GM13977 (cell line): ENCODE measurements at places on chromosomes 12 and 14.
A peak's percentile ranks its signal among the peaks of the same experiment; 100 is the strongest.

DNA sequence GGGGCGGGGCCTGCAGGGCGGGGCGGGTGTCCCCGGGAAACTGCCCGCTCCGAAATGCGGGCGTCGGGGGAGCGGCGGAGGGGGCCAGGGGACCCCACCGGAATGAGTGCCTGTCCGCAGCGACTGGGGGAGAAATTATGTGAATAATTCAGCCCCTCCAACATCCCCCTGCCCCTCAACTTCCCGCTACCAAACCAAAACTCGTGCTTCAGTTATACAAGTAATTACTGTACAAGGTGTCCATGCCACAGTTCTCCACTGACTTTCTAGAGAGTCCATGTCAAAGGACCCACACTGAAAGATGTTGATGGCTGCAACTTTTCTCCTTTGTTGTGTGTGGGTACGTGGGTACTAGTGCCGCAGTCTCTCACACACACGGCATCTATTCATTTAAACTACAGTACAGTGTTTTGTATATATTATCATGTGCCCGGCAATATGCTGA, 414 bp upstream of the CDK17 start:
- DNase-seq = no peak

DNA sequence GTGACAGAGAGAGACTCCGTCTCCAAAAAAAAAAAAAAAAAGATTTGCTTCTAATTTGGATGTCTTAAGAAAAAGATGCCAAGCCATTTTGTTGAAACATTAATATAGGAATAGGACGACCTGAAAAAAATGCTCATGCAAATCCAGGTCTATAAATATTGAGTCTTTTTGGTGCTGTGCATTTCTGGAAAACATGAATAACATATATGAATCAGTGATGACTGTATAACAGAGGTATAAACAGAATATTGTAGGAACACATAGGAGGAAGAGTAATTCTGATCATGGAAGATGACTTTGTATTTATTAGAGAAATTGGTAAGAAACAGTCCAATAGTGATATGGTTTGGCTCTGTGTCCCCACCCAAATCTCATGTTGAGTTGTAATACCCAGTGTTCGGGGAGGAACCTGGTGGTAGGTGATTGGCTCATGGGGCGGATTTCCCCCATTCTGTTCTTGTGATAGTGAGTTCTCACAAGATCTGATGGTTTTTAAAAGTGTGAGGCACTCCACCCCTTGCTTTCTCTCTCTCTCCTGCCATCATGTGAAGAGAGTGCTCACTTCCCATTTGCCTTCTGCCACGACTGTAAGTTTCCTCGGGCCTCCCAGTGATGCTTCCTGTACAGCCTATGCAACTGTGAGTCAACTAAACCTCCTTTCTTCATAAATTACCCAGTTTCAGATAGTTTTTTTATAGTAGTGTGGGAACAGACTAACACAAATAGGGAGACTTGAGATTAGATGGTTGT, 3.0 kb upstream of the SRSF5 start:
- DNase-seq = no peak

GRCh38 chr14:105398044-105398725, at the start of gene TEX22:
TEX22 (plus strand) TSS chr14:105398538; CDS start chr14:105399341, 803 bp downstream.
- peak; percentile 98 for DNase-seq

- DNase-seq = no peak
Measured at GRCh38 chr14:104200591-104200990, 62.2 kb downstream of the KIF26A start.

DNA sequence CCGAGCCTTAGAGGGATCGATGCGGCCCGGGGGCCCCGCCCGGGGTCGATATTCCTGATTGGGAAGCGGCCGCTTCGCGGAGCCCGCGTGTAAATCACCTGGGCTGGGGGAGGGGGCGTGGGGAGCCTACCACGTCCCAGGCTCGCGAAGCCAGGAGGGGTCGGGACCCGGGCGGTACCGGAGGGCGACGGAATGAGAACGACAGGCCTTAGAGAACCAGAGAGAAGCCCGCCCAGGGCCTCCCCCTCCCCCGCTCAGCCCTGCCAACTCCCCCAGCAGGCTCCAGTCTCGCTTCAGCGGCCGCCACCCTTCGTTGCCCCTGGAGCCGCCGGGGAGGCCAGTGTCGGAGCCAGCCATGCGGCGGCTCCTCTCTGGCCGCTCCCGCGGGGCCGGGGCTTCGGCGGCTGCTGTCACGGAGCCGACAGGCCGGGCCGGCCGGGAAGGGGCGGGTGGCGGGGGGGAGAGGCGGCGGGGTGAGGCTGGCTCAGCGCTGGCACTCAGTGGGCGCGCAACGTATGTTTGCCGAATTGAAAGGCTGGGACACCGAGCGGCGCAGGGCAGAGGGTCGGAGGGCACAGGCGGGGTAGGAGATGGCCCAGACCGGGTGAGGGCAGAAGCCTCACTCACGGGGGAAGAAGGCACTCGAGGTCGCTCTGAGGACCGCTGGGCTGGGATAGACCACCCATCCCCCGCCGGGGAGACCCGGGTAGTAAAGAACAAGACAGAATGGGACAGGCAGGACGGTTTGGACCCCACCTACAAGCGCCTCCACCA, 1.4 kb upstream of the DNAJC22 start:
- DNase-seq = peak; percentile 81

DNA sequence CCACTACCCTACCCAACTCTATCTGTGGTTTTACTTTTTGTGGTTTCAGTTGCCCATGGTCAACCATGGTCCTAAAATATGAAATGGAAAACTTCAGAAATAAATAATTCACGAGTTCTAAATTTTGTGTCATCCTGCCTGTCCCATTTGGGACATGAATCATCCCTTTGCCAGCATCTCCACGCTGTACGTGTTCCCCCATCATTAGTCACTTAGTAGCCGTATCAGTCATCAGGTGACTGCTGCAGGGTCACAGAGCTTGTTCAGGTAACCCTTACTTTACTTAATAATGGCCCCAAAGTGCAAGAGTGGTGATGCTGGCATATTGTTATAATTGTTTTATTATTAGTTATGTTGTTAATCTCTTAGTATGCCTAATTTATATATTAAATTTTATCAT, 209.9 kb downstream of the ITPR2 start:
- no peak for DNase-seq

DNA sequence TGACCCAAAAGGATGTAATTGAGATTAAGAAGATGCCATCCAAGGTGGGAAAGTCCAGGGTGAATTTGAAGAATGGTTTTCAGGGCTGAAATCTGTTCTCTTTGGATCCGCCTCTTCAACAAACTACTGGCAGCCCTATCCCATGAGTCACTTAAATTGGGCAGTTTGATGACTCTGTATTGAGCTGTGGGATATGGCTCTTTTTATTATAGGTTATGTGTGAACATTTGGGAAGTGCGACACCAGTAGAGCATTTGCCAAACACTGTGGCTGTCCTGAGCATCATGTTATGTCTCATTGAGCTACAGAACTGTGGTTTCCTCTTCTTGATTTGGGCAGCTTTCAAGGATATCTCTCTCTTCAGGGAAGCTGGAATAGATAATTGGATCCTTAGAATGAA, 22.3 kb downstream of the IFT43 start:
- no peak for DNase-seq

- no peak for DNase-seq
Measured at GRCh38 chr12:12240662-12241340, 26.0 kb downstream of the LRP6 start.

DNA sequence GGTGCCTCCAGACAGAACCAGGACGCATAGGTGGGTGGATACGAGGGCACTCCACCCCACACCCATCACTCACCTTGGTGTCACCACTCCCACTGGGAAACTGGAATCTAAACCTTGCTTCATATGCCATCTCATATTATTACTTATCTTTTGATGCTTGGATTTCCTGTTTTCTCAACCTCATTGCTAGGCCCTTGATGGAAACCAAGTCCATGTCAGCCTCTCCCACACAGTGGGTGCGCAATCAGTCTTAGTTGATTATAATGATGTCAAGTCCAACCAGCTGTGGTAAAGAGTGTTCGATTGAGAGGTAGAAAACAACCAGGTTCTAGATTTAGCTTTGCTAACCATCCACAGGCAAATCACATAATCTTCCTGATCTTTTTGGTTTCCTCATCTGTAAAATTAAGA, 584 bp upstream of the DDHD1 start:
- no peak for DNase-seq

DNA sequence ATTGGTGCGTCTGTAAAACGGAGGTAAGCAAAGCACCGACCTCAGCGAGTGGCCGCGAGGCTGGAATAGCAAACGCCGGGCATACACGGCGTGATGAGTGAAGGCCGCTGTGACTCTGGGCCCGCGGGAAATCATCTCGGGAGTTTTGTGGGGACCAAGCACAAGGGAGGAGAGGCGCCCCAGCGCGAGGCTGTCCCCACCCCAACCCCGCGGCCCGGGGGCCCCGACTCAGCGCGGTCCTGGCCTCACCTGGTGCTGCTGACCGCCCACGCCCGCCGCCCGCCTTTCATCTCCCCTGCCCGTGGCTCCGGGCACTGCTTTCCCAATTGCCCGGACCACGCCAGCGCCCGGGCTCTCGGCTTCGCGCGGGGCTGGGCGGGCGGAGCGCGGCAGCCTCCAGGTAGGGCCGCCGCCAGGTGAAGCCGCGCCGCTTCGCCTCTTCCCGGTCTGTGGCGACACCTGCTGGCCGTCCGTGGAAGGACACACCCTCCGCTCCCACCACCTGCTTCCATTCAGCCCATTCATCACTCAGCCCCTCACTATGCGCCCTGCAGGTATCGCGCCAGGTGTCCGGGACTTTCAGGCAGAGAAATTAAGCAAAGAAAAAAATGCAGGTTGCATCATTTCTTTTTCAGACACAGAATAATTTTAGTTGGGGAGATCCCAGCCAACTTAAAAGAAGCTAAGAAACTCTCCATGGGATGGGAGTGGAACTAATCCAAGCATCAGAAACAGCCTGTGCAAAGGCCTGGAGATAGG, 360.4 kb downstream of the MED13L start:
- DNase-seq = peak; percentile 86

DNA sequence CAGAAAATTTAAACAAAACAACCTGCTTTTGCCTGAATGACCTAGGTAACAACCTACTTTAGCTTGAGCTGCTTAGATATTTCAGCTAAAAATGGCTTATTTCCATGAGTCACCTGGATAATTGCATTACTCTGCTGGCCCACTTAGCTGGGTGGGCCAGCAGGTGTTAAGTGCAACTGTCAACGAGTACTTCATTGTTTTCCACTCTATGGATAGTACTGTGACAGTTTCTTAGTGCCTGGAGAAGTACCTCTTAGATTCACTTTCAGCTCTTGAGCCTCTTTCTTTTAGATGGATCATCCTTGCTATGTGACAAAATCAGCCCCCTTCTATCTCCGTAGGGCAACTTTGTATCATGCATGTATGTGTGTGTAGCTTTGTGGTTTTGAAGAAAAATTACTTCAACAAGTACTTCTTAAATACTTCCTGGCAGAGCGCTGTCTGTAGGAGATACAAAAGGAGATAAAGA, 368.2 kb upstream of the ATP2B1 start:
- no peak for DNase-seq

- no peak for DNase-seq
Measured at GRCh38 chr12:2443776-2444175, 351.0 kb upstream of the FKBP4 start.

DNA sequence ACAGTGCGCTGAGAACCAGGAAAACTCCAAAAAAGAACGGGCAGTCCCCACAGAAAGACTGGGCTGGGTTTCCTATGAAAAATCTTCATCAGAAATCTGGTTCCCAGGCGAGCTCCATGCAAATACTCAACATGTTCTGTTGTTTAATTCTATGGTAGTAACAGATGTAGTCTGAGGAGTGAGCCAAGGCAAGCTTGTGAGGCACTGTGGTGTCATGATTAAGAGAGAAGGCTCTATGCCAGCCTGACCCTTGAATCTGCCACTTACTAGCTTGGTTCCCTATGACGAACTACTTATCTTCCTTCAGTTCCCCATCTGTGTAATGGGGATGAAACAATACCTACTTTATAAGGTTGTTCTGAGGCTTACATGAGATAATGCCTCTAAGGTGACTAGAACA, 10.7 kb downstream of the POMT2 start:
- no peak for DNase-seq

DNA sequence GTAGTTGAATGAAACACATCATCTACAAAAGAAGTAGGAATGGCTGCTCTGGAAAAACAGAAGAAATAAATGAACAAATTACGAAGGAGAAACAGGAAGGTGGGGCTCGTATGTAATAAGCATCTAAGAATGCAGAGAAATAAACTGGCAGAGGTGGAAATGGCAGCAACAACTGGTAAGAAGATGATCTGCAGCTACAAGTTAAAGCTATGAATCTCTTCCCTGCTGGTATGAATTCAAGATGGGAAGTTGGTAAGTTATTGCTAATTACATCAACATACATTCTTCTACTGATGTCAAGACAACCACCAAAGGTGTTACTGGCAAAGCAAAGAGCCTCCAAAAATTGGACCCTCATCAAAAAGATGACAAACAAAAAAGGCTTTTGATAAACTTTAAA, 59.8 kb downstream of the HECTD4 start:
- DNase-seq = no peak
